Bone marrow (tissue), 2 donors: ENCODE measurements at places on chromosomes 6 and 20.

DNA sequence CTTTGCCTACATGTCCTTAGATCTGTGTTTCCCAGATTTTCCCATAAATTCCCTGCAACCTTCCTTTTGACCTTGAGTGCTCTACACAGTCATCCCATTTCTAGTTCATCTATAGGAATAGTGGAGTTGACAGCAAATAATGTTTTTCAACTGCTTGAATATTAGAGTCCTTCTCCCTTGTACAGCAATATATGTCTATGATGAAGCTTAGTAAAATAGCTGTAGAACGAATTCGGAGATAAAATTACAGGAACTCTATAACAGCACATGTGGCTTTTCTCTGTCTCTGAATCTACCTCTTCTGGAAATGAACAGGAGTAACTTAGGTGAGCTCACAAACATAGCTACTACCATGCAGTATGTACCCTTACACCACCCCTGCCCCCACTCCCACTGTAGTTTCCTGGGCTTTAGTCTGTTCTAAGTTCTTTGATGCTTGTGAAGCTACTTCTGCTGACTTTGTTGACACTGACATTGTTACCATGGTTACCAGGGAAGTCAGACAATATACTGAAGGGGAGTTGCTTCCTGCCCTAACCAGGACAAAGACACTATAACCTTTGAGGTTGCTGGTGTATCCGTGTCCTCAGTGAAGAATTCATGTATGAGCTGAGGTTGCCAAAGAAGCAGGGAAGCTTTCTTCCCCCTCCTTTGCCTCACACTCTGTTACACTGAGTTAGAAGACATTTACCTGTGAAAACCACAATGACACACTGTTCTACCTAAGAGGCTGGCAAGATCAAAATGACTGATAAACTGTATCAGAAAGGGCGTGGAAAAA is 35.8 kb upstream of the SHLD1 start:
- DNase-seq = no peak

GRCh38 chr20:13884803-13885202 is 100.0 kb downstream of the NDUFAF5 start:
- DNase-seq = no peak

GRCh38 chr6:53692172-53692571 is 26.6 kb upstream of the KLHL31 start:
- no peak for DNase-seq

GRCh38 chr6:157223021-157223430 is 100.3 kb downstream of the TMEM242 start:
- DNase-seq = peak; percentile 19

- no peak for DNase-seq
Observed at GRCh38 chr6:101401792-101402621, 8.5 kb downstream of the GRIK2 start.

GRCh38 chr6:167137881-167138280 is 15.0 kb downstream of the CCR6 start:
- DNase-seq = no peak

- no peak for DNase-seq
Observed at GRCh38 chr6:87658516-87658915, 43.5 kb downstream of the AKIRIN2 start.

DNA sequence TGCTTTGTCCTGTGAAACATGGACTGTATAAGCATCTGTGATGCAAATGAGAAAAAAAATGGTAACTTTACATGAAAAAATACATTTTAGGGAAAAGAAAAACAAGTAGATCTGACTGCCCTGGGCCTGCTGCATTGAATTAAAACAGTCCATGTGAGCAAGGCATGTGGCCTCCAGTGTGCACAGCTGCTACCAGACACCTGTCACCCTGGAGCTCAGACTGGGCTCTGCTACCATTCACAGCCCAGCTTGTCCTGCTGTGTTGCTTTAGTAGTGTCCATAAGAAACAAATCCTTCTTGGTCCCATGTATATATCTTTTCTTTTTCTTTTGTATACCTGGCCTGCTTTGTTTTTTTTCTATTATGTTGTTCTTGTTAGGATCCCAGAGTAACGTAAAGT is 315.9 kb downstream of the NKAIN2 start:
- DNase-seq = no peak

DNA sequence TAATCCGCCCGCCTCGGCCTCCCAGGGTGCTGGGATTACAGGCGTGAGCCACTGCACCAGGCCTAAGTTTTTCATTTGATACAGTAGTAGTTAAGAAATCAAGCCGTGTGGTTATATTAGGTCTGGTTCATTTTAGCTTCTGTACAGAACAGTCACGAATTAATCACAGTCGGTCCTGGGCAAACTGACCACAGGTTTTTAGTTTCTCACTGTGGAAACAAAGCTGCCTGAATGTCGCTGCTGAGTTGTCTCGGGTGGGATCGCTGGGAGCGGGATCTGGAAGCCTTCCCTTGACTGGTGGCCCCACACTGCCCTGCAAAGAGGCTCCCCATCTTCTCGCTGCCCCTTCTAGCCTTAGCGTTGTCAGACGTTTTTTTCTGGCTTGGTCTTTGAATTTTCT is 18.6 kb downstream of the UCKL1 start:
- DNase-seq = no peak

GRCh38 chr6:125182237-125183008 is 28.9 kb downstream of the TPD52L1 start:
- DNase-seq = no peak

DNA sequence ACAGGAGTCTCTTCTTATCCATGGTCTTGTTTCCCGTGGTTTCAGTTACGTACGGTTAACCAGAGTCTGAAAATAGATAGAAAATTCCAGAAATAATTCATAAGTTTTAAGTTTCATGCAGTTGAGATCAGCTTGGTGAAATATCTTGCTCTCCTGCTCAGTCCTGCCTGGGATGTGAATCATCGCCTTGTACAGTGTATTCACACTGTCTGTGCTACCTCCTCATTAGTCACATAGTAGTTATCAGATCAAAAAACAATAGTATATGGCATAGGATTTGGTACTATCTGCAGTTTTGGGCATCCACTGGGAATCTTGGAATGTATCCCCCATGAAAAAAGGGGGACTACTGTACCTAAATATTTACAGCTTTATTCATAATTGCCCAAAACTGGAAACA is 22.7 kb upstream of the MOCS1 start:
- no peak for DNase-seq

- no peak for DNase-seq
Observed at GRCh38 chr6:120805276-120805675, 529.0 kb downstream of the TBC1D32 start.

- peak; percentile 35 for DNase-seq
Observed at GRCh38 chr6:6494677-6495076, 93.8 kb upstream of the LY86 start.

DNA sequence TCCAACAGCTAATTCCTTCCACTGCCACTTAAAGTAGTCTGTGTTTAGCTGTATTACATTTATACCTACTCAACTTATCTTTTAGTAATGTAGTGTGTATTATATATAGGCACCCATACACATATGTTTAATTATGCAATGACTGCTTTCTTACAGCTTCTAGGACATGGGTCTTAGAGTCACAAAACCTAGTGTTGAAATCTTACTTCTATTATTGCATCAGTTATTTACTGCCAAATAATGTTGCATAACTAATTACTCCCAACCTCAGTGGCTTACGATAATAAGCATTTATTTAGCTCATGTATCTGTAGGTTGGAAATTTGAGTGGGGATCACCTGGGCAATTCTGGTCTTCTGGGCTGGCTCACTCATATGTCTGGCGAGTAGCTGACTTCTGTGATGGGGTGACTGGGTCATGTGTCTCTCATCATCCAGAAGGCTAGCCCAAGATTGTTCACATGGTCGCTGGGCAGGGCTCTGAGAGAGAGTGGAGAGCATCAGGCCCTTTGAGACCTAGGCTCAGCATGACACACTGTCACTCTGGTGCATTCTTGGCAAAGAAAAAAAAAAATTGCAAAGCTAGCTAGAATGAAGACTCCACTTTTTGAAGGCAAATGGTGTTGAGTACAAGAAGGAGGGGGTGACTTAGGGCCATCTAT is 187.0 kb downstream of the PLCB1 start:
- DNase-seq = no peak

- DNase-seq = no peak
Observed at GRCh38 chr6:24982231-24982630, 46.5 kb upstream of the RIPOR2 start.

- DNase-seq = no peak
Observed at GRCh38 chr20:1357921-1358671, 29.2 kb upstream of the SDCBP2 start.

- no peak for DNase-seq
Observed at GRCh38 chr20:52039790-52040189, 151.8 kb downstream of the ZFP64 start.

- DNase-seq = no peak
Observed at GRCh38 chr20:24543741-24544140, 74.3 kb downstream of the SYNDIG1 start.

GRCh38 chr6:65072500-65072899 is 634.5 kb downstream of the EYS start:
- DNase-seq = no peak

DNA sequence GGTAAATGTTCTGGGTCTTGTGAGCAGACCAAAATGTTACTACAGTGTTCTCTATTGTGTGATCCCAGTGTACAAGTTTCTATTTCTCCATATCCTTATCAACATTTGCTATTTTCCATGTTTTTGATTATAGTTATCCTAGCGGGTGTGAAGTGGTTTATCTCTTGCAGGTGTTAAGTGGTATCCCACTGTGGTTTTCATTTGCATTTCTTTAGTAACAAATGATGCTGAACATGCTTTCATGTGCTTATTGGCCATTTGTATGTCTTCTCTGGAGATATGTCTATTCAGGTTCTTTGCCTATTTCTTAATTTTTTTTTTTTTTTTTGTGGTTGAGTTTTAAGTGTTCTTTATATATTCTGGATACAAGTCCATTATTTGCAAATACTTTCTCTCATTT is 35.5 kb downstream of the NSFL1C start:
- no peak for DNase-seq

- DNase-seq = no peak
Observed at GRCh38 chr6:18004256-18004985, 17.0 kb upstream of the KIF13A start.

DNA sequence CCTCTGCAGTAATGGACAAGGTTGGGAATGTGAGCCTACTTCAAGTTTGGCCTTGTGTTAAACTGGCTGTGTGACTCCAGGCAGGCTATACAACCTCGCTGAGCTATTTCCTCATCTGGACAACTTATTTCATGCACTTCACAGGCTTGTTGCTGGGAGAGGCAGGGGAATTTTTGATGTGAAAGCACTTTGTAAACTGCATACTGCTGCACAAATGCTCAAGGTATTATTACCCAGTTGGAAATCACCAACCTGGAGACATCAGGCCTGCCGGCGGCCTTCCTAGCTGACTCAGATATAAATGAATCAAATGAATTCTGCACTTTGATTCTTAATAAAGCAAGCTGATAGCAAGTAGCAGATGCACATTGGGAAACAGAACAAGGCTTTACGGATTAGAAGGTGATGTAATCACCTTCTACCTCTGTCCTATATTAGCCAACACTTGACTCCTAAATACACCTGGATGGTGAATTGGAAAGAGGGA is 10.1 kb downstream of the JARID2 start:
- DNase-seq = no peak

DNA sequence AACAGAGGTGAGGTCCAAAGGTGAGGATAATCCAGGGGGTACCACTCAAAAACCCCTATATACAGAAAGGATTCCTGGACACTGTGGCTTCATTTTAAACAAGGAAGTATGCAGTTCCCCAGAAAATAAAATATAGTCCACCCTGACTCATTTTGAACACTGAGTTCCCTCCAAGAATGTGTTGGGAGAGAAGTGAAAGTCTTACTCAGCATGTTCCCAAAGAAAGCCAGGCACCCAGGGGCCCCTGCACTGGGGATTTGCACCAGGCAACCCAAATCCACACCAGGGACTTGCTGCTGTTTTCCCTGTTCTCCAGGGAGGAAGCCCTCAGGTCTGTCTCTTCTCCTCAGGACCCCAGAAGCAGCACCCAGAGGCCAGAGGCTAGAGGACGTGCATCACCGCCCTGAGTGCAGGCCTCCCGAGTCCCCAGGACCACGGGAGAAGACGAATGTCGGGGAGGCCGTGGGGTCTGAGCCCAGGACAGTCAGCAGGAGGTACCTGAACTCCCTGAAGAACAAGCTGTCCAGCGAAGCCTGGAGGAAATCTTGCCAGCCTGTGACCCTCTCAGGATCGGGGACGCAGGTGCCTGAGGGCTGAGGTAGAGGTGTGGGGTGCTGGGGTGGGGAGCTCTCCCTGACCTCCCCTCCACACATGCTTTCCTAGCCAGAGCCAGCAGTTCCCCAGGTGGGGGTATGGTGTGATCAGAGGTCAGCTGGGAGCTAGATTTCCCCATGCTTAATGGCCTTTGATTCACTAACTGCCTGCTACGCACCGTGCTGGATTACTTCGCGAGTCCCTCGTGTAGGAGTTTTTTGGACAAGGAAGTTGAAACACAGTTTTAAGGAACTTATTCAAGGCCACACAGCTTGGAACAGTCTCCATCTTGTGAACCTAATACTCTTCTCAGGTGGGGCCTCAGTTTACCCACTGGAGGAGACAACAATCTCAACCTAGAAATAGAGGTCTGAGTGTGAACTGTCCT is 3.3 kb downstream of the FGD2 start:
- DNase-seq = no peak

GRCh38 chr6:28771401-28772267 is 152.2 kb downstream of the TRIM27 start:
- DNase-seq = no peak

DNA sequence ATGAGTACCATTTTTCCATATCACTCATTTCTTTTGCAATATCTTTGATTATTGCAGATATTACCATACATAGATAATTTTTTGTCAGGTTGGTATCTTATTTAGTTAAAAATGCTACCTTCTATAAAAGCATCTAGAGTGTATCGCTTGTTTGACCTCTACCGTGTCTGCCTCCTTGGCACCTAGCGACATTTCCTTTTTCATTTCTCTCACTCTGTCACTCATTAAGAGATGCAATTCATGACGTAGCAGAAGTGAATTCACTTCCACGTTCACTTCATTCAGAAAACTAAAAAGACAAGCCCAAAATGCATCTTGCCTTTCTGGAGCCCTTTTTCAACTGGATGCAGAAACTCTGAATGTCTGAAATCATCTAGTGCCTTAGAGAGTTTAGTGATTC is 172.9 kb downstream of the MMS22L start:
- no peak for DNase-seq

DNA sequence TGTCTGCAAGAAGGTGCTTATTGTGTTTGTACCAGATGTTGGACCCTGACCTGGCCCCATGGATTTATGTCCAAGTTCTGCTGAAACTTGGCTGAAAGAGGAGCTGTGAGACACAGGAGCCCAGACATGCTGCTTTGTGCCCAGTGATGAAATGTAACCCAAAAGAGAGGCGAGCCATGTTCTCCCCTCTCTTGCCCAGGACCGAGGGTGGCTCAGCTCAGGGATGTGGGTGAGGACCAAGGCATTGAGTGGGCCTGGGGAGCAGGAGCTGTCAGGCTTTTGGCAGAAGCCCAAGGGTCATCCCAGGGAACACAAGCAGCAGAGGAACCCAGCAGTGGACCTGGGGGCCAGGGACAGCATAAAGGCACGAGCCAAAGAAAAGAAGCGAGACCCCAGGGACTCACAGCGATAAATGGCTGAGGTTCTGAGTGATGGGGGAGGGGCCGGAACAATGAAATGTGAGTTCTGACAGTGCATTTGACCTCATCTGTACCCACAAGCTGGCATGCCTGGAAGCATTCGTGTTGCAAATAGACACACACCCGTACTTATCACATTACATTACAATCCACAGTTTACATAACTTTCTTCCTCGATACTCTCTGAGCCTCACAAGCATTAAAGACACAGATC is 363.4 kb upstream of the JARID2 start:
- no peak for DNase-seq

- no peak for DNase-seq
Observed at GRCh38 chr6:75124983-75125382, 80.9 kb downstream of the COL12A1 start.
